ENCODE measurements at places on chromosomes 12 and 14. TPM values are rescaled to one million over a fixed set of nuclear protein-coding genes. Genes with fewer than 3 reads are reported as not detected.
A peak's percentile ranks its signal among the peaks of the same experiment; 100 is the strongest.

GRCh38 chr12:51306507-51306906 is 17.5 kb downstream of the BIN2 start:
- ATAC-seq, result no peak

GRCh38 chr12:13576935-13577500 is 380.5 kb downstream of the EMP1 start:
- no peak for ATAC-seq

The FAM181A gene
- total RNA-seq, result 8.3 TPM

- no peak for ATAC-seq
Measured at GRCh38 chr14:96162741-96163140, 41.9 kb upstream of the BDKRB2 start.

GRCh38 chr14:51224551-51224950 is 15.5 kb upstream of the TMX1 start:
- ATAC-seq, result no peak

The PTPN21 gene
- total RNA-seq, result 19.2 TPM

DNA sequence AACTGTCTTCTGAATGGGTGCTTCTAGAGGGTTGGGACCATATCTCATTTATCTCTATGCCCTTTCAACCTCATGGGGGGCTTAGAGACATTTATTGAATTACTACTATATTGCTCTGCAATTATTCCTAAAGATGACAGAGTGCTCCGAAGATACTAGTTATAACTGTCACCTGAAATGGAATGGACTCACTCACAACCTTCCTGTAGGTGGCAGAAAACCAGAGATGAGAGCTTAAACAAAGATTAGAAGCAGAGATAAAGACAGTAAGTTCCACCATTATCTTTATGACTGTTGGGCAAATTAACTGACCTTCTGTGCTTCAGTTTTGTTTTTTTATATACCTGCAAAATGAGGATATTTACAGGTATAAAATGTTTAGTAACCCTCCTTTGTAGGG is 31.5 kb upstream of the GTF2A1 start:
- no peak for ATAC-seq

The MGAT4C gene
- 9.6 TPM for total RNA-seq

- no peak for ATAC-seq
Measured at GRCh38 chr12:7832059-7832696, 40.5 kb downstream of the SLC2A14 start.

DNA sequence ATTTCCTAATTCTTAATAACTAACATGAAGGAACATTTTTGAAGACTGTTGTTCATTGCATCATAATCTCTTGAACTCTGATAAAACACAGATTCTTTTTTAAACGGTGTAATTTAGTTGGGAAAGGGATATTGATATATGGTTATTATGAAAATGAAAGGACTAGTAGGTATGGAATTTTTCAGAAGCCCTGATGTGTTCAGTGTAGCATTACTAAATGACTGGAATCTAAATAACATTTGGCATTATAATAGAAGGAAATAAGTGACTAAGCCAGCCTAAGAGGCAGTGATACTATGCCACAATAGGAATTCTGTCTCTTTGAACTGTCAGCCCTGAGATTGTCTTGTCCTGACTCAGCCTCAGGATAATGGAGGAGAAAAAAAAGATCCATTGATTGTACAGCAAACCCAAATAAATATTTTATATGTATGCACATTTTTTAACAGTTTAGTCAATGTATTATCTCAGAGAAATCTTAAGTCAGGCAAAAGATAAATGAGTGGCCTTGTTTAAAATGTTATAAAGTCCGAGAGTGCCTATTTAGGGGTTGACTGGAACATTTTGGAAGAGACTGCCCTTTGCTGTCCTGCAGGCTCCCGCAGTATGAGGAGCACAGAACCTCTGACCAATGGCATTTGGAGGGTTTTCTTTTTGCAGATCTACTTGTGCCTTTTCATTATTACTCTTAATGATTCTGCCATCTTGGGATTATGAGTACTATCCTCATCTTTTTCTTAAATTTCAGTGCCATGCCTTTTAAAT is 271.2 kb downstream of the EGLN3 start:
- peak; percentile 85 for ATAC-seq

DNA sequence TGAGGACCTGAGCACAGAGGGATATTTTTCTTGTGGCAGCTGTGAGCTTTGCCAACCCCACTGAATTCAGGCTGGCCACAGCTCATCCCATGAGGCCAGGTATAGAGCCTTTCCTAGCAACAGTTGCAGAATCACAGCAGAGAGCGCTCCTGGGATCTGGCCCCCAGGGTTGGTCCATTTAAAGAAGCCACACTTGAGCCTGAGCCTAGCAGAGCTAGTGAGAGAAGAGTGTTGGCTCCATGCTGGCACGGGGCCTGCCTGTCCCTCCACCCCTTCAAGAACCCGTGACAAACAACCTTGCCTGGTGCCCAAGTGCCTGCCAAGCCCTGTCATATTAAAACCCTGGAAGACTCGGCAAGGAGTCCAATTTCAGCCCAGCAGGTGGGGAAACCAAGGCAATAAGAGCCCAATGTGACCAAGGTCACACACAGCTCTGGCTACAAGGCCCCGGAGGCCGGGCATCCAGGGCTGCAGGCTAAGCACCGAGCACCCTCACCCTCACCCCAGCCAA is 91.6 kb downstream of the LRRC74A start:
- no peak for ATAC-seq

The ALDH1L2 gene
- 22.0 TPM for total RNA-seq

DNA sequence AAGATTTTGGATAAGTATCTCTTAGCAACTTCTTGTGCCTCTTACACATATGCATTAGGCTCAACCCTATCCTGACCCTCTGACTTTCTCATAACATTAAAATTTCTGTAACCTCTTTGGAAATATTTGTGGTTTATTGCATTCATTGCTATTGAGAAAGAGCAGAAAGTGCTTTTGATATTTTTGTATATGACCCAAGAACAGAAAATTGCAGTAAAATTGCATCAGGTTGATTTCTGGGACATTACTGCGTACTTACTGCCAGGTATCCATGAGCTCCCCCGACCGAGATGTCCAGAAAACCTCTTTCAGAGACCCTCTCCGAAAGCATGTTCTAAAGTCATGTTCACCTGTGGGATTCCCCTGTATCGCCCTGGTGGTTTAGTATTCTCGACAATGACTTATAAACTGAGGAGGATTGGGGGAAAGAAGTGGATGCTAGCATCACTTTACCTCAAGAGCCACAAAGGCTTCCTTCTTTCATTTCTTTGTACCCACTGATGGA is 14.5 kb upstream of the IL22 start:
- ATAC-seq, result no peak

The APOF gene
- total RNA-seq, result 0.76 TPM

DNA sequence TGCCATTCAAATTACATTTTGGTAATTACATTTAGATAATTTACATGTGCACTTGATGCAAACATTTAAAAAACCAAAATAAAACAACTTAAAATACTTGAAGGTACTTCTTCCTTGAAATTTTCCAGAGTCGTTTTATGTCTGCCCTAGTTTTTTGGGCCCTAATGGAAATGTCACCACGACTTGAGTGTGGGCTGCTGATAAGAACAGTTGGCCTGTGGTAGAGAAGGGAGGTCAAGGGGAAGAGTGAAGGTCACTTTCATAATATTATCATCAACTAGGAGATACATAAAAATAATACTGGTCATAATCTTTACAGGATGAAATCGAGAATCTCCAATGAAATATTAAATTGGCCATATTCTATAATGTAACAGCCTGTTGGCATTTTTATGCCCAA is 23.1 kb downstream of the ZDHHC17 start:
- ATAC-seq, result no peak

GRCh38 chr14:38079268-38079667 is 128.4 kb upstream of the SSTR1 start:
- no peak for ATAC-seq

- ATAC-seq, result no peak
Measured at GRCh38 chr14:36797634-36798033, 136.0 kb downstream of the PAX9 start.

DNA sequence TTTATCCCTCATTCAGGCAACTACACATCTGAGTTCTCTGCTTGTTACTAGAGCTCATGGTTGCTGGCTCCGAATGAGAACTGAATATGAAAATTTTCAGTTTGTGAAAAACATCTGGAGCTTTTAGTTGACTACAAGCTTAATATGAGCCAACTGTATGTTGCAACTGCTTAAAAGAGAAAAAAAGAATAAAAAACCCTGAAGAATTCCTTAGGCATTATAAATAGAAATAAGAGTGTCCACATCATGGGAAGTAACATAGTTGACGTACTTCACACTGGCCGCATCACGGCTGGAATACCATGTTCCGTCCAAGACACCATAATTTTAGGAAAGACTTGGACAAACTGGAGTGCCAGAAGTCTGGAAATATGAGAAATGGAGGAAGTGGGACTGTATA is 57.9 kb downstream of the PDE3A start:
- no peak for ATAC-seq

- peak; percentile 67 for ATAC-seq
Measured at GRCh38 chr14:88470542-88471440, 84.0 kb downstream of the PTPN21 start.

The C1QL4 gene
- 0.50 TPM for total RNA-seq

GRCh38 chr12:4421590-4422031 is 24.0 kb downstream of the FGF6 start:
- peak; percentile 46 for ATAC-seq

DNA sequence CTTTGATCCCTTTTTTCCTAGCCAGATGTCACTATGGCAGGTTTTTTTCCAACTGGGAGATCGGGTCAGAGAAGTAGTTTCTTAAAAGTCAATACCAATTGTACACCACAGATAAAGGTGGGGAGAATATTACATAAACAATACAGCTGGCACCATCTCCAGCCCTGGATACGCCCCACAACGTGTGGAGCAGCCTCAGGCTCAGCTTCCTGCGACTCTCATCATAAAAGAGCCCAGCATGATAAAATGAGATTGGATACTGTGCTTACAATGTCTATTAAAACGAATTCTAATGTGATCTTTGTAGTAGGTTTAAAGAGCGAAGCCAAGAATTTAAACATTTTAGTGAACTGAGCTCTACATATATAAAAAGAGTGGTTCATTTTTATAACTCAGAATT is 21.5 kb downstream of the EFCAB11 start:
- no peak for ATAC-seq

The MFAP5 gene
- not detected for total RNA-seq

The TAS2R14 gene
- total RNA-seq, result 14.0 TPM

The ZFHX2 gene
- 2.3 TPM for total RNA-seq

- ATAC-seq, result no peak
Measured at GRCh38 chr12:56122637-56123036, 4.6 kb downstream of the ZC3H10 start.

The CLEC4D gene
- not detected for total RNA-seq

DNA sequence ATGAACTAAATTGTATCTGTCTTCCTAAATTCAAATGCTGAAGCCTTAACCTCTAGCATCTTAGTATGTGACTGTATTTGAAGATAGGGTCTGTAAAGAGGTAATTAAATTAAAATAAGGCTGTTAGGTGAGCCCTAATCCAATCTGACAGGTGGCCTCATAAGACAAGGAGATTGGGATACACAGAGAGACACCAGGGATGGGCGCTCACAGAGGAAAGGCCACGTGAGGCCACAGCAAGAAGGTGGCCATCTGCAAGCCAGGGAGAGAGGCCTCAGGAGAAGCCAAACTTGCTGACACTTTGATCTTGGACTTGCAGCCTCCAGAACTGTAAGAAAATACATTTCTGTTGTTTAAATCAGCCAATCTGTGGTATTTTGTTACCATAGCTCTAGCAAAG is 110.6 kb downstream of the GTF2A1 start:
- no peak for ATAC-seq

The GMFB gene
- total RNA-seq, result 44.3 TPM

GRCh38 chr14:91140672-91141071 is 26.8 kb downstream of the DGLUCY start:
- peak; percentile 49 for ATAC-seq

The NKX2-8 gene
- total RNA-seq, result not detected

DNA sequence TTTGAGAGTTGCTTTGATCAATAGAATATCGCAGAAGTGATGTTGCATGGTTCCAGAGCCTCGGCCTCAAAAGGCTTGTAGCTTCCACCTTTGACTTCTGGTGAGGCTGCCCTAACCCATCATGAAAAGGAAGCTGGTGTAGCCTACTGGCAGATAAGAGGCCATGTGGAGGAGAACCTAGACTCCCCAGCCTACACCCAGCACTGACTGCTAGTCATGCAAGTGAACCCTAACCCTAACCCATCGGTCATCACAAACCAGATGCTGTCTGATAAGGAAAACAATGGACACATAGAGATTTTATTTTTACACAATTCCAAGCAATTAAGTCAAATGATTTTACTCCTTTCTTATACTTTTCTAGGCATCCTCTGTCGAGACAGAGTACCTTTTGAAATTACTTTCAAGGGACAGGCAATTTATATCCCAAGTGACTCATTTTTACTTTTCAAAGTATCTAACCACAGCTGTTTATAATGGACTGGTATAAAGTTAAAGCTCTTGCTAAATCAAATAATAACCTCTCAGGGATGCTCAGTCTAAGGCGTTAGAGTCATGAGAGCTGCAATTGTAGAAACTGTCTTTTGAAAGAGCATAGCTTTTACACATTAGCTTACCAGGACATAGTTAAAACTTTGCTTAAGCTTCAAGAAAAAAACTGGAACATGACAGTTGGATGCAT is 17.6 kb downstream of the PTPRB start:
- ATAC-seq, result no peak

The PSMA3 gene
- 341 TPM for total RNA-seq

Data from motor neuron (in vitro differentiated cells).